ENCODE measurements at places on chromosomes 1 and 21. TPM values are rescaled to one million over a fixed set of nuclear protein-coding genes. Genes with fewer than 3 reads are reported as not detected.

Gene NEK2
- 37.0 TPM for total RNA-seq

Gene SETDB1
- 21.6 TPM for total RNA-seq

Gene S100A3
- 119 TPM for total RNA-seq

Gene GOLT1A
- 3.3 TPM for total RNA-seq

Gene PLPPR4
- not detected for total RNA-seq

Gene EPHA8
- total RNA-seq: 0.05 TPM

Gene CTTNBP2NL
- total RNA-seq: 4.8 TPM

Gene ITLN2
- total RNA-seq: 0.70 TPM

Gene LAMB3
- total RNA-seq: 22.9 TPM

Gene C8A
- total RNA-seq: not detected

Gene ABCG1
- 2.6 TPM for total RNA-seq

Gene FMO1
- not detected for total RNA-seq

Gene LCE1C
- total RNA-seq: not detected

Gene PDE4B
- 4.5 TPM for total RNA-seq

Data from A549 treated with AZD2906 at 1 μM for 4 hours (cell line).